ENCODE measurements at places on chromosomes 2 and 18.

- DNase-seq = no peak
Observed at GRCh38 chr2:128589681-128590080, 271.0 kb upstream of the HS6ST1 start.

DNA sequence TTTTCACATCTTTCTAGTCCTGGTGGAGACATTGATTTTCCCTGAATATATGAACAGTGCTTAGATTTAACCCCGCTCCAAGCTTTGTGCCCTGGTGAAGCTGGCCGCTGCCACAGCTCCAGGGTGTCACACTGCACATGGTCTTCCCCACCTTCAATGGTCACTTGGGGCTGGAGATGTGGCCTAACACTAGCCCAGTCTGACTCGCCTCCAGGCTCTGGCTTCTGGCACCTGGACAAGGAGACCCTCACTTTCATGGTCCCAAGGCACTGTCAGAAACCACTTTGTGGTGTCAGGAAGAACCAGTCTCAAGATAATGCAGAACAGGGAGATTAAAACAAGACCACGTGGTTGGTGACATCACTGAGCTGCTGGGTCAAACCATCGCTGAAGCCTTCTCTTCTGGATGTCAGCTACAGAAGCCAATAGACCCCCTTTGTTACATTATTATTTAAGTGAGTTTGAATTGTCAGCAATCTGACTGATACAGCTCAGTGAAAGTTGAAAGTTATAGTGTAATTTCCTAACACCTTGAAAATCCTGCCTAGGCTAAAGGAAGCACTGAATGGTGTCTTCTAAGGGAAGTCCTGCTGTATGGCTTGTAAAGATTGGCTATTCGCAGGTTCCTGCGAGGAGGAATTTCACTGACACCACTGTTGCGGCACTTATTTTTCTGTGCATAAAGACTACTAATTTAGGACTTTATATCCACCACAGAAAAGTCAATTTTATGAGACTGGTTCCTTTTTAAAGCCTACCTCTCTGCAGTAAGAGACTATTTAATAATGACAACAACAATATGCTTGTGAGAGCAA lies 55.0 kb upstream of the CTDP1 start:
- peak; percentile 18 for DNase-seq

DNA sequence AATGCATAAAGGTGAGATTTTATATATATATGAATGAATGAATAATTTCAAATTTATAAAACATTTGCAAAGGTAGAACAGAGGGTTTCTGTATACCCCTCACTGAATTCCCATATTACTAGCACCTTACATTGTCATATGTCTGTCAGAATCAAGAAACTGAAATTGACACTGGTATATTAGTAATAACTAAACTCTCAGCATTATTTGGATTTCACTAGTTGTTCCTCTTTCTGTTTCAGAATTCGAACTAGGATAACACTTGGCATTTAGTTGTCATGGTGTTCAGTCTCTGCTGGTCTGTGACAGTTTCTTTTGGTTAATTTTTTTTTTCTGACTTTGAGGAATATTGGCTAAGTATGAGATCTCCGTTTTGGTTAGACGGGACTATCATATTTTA lies 275.9 kb downstream of the DCC start:
- DNase-seq = no peak

GRCh38 chr2:138110453-138111083 lies 146.3 kb downstream of the HNMT start:
- no peak for DNase-seq

DNA sequence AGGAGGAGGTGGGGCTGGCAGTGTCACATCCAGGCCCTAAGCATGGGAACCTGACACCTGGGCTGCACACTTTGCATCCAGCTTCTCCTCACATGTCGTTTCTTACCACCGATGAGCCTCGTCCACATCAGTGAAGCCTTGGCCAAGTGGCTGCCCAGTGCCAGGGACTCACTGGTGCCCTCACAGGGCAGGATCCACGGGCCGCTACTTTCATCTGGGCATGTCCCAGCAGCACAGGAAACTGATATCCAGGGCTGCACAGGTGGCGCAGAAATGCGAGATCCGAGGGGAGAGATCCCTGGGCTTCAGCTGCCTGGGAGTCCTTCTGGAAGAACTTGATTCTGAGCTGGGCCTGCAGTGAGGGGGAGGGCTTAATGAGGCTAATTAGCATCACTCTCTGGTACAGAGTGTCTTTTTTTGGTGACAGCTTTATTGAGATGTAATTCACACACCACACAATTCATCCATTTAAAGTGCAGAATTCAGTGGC lies 291.6 kb upstream of the HDAC4 start:
- no peak for DNase-seq

DNA sequence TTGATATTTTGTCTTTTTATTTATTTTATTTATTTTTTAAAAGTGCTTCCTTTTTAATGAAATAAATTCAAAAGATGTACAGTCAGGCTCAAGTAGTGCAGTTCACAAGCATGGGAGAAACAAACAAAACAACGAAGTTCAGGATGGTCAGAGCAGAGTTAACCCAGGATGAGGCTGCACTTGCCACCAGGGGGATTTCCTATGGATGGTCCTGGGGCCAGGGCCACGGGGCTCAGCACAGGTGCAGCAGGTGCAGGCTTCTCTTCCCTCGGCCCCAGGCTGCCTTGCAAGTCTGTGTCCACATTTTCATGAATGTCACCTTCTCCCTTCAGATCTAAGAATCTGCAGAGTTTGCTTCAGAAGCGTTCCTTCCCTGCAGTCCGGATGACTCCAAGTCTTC lies 76.5 kb downstream of the CDCA7 start:
- DNase-seq = no peak

DNA sequence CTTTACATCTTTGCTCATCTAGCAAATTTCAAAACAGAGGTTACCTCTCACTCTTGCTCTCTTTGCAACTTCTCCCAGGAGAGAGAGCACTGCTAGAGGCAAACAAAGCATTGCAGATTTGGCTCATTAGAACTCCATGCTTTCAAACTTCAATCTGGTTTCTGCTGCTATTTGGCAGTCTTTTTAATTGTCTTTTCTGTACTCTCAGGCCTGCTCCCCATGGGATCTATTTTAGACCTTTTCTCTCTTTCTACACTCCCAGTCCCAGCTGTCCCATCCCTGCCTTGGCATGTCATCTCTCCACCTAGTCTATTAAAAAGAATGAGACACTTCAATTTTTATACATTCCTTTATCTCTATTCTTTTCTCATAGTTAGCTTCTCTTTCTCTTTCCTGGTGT lies 15.2 kb downstream of the KCNJ3 start:
- DNase-seq = no peak

DNA sequence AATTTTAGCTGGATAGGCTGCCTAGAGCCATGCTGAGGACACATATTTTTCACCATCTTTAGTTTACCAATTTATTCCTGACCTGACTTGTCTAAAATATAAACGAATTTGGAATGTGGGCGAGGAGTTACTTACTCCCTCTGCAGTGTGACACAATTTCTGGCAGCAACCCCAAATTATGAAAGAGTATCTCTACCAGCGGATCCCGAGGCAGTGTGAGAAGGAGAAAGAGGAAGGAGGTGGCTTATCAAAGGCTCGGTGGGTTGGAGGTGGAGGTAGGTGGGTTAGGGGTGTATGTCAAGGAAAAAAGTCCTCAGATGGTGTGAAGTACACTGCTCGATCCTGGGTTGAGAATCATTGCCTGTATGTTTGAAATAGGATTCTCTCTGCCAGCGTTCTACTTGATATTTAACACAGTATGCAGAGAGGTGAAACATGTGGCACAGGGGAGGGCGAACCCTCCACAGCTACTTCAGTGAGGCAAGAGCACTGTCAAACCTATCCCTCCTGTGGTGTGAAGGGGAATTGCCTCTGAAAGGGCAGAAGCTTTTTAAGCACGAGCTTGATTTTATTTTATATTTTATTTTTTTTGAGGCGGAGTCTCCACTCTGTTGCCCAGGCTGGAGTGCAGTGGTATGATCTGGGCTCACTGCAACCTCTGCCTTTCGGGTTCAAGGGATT lies 76.0 kb downstream of the RFTN2 start:
- no peak for DNase-seq

GRCh38 chr18:8174771-8175170 lies 434.5 kb upstream of the RAB12 start:
- no peak for DNase-seq

- DNase-seq = no peak
Observed at GRCh38 chr18:396251-396555, 104.3 kb downstream of the COLEC12 start.

- DNase-seq = no peak
Observed at GRCh38 chr2:66874411-66874810, 439.5 kb downstream of the MEIS1 start.

DNA sequence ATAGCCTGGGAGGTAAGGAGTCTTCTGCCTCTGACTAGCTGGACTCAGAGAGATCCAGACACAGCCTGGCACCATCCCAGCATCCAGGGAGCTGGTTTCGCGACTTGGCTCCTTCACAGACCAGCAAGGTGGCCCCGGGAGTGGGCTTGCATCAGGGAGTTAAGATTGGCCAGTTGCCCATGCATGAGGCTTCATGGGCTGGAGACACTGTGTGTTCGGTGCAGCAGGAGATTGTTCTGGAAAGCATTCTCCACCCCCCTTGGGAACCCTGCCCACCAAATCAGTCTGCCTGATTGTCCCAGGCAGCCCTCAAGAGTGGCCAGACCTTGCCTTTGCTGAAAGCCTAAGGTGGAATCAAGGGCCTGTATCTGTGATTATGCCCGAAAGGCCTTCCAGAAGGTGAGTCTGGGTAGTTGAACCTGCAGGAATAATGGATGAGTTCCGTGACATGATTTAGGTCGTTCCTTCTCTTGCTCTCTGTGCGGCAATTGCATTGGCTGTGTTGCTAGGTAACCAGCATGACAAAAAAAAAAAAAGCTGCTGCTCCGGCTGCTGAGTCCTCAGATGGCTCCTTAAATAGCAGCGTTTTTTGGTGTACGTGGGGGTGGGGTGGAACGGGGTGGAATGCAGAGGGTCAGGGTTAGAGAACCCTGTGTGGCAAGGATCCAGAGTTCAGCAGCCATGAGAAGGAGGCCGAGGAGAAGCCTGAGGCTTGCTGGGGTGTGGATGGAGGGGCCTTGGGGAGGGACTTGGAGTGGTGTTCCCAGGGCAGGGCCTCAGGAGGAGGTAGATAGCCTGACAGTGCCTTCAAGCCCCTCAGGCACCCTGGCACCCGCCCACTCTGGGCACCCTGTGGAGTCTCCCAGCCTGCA lies 93.0 kb upstream of the MCFD2 start:
- DNase-seq = no peak

- DNase-seq = no peak
Observed at GRCh38 chr2:10523406-10524189, 75.5 kb upstream of the ODC1 start.

DNA sequence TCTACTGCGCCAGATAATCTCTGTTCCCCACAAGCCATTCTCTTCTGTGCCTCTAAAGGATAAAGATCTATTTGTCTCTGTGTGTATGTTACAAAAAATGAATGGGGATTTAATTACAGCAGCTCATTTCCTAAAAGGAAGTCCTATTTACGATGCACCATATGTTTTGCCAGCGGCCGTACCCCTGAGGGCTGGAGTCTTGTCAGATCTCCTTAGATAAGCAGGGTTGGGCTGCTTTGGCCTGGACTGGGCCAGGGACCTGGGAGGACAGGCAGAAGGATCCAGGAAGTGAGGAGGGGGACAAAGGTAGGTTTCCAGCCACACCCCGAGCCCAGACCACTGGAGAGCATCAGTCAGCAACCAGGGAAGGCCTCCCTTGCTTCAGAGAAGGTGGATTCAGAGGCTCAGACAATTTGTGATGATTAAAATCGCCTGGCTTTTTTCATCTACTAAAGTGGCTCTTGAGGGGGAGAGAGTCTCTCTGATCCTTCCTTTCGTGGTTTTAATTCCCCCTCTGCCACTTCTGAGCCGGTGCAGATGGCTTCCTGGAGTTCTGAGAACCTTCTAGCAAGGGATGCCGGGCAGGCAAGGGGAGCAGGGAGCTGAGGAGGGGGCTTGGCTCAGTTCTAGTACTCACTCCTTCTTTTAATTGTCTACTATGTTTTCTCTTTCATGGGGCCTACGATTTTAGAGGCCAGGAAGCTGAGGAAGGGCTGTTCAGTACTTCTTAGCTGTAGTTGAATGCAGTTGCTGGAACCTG lies 42.1 kb downstream of the MYCN start:
- no peak for DNase-seq

Data from CD14-positive monocyte (primary cell).